ENCODE measurements at places on chromosomes 16 and 17. TPM values are rescaled to one million over a fixed set of nuclear protein-coding genes. Genes with fewer than 3 reads are reported as not detected.

Gene SOX15
- total RNA-seq = 2.8 TPM

Gene TNK1
- total RNA-seq = 3.7 TPM

Gene FBXW10B
- total RNA-seq = not detected

Gene KRTAP4-6
- not detected for total RNA-seq

Gene PABPN1L
- not detected for total RNA-seq

Gene CCL5
- total RNA-seq = 6.2 TPM

Gene HASPIN
- total RNA-seq = not detected

Gene EFCAB5
- total RNA-seq = not detected

Gene SEPTIN1
- total RNA-seq = 4.2 TPM

Data from thoracic aorta (tissue), 2 donors.